Activated T-helper 2 cell treated with anti-CD3 and anti-CD28 coated beads, Interferon-gamma antibody, Interleukin-2, Interleukin-4, amounts not matched to agents 10 μg/mL and 5 μg/mL and 100 μg/mL, durations not matched to agents 14 hours and 24 hours and 36 hours (primary cell): ENCODE measurements at places on chromosomes 3 and 15. TPM values are rescaled to one million over a fixed set of nuclear protein-coding genes. Genes with fewer than 3 reads are reported as not detected.

GRCh38 chr3:143597774-143598652 is 250.3 kb downstream of the SLC9A9 start:
- no peaks in the 10 kb centered on the region for H3K4me1 ChIP-seq
- no peak overlapping the region for H3K27ac ChIP-seq
- H3K36me3 ChIP-seq = no peaks in the 10 kb centered on the region
- H3K27me3 ChIP-seq = no peaks in the 10 kb centered on the region

Gene OR5K2
- not detected in 2 replicates for total RNA-seq

GRCh38 chr3:158794936-158795518 is 6.8 kb upstream of the MFSD1 start:
- peaks cover 24% of the 10 kb centered on the region for H3K27me3 ChIP-seq
- peaks cover 3% of the 10 kb centered on the region for H3K4me1 ChIP-seq
- H3K36me3 ChIP-seq = no peaks in the 10 kb centered on the region
- DNase-seq = no peak

DNA sequence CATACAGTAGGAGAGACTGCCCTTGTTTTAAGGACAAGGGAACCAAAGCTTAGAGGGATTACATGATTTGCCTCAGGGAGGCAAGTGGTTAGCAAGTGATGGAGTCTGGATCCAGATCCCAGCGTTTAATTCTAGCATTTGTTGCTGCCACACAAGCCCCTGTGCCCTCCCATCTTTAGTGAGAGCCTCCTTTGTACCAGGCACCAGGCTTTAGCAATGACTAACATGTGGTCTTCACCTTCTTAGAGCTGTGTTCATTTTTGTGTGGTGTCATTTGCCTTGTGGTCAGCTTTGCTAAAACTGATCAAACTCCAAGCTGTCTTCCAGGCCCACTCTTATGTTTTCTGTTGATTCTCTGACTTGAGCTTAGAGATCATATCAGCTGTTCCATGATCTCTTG is 290.5 kb downstream of the RPLP1 start:
- DNase-seq = no peak
- H3K36me3 ChIP-seq = no peaks in the 10 kb centered on the region
- peaks cover 15% of the 10 kb centered on the region for H3K27me3 ChIP-seq
- no peak overlapping the region for H3K27ac ChIP-seq
- H3K4me3 ChIP-seq = no peak overlapping the region
- peaks cover 28% of the 10 kb centered on the region for H3K4me1 ChIP-seq

DNA sequence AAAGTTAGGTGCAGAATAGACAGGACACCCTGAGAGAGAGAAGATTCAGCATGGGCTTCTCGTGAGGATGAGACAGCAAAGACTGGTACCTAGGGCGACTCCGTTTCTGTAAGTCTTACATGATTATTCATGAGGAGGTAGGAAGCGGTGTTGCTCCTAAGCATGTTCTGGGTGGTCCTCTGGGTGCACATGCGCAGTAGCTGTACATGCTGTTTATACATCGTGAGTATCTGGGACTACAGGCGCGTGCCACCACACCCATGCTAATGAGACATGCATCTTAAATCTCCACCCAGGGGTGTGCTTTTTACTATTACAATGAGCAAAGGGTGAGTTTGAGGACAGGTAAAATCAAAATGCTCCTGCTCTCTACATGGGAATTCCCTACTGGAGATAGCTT is 12.3 kb downstream of the ALPK3 start:
- DNase-seq = no peak
- peaks cover 27% of the 10 kb centered on the region for H3K27me3 ChIP-seq
- H3K27ac ChIP-seq = no peak overlapping the region
- no peak overlapping the region for H3K4me3 ChIP-seq
- H3K4me1 ChIP-seq = no peaks in the 10 kb centered on the region
